ENCODE measurements at places on chromosomes 12 and 14. TPM values are rescaled to one million over a fixed set of nuclear protein-coding genes. Genes with fewer than 3 reads are reported as not detected.

The GLIPR1 gene
- total RNA-seq, result 20.1 TPM

The PLEKHD1 gene
- not detected for total RNA-seq

The RIMKLB gene
- total RNA-seq, result 30.9 TPM

The PLD4 gene
- total RNA-seq, result 2.2 TPM

The LYSET gene
- 33.2 TPM for total RNA-seq

The TRIM9 gene
- total RNA-seq, result 0.72 TPM

The RDH16 gene
- total RNA-seq, result 0.28 TPM

- no peak for DNase-seq
Observed at GRCh38 chr12:108342985-108343384, 3.9 kb upstream of the CMKLR1 start.

DNA sequence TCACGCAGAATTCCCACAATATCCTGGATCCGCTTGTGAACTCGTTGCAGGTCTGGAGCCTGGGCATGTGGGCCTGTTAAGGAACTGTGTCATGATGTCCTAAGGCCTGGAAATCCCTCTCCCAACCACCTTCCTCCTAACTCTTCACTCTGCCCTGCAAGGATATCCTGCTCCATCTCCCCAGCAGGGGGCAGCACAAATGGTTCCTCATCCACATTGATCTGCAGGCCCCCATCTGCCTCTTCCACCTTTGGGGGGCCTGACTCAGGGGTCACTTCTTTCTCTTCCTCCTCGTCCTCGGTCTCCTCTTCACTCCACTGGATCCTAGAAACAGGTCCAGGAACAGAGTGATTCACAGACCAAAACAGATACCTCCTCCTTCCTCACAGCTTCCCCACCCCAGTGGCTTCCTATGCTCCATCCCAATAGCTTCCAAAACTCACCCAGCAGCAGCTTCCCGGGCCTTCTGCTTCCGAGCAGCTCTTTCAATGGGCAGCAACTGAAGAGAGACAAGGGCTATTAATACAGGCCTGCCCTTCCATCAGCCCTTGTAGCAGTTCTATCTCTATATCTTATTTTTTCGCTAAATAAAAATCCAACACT lies 4.5 kb downstream of the NOP2 start:
- DNase-seq, result peak; percentile 83

DNA sequence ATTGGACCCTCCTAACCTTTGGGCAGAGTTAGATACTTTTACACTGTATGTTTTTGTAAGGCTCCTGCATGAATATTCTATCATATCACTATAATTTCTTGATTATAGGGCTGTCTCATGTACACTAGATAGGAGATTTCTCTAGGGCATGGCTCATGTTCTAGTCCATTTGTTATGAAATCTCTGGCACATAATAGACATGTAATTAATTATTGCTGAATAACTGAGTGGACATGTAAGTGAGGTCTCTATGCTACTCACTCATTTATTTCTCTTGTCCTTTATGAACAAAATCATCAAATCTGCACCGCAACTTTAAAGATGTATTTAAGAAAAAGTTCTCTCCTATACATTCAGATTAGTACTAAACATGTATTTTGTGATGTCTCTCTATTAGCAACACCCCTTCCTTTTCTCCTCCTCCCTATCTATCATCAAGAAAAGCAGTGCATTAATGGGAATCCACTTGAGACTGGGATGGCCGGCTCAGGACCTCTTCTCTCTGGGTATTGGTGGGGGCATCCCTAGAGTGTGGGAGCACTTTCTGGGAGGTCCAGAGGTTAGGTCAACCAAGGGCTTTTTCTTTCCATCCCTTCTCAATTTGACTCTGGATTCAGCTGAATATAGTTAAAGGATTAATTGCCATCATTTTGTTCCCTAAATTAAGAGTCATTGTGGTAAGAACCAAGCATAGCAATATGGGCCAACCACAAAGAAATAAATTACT lies 168.0 kb upstream of the HMGA2 start:
- no peak for DNase-seq

GRCh38 chr12:41221491-41221890 lies 33.4 kb downstream of the PDZRN4 start:
- DNase-seq, result no peak

DNA sequence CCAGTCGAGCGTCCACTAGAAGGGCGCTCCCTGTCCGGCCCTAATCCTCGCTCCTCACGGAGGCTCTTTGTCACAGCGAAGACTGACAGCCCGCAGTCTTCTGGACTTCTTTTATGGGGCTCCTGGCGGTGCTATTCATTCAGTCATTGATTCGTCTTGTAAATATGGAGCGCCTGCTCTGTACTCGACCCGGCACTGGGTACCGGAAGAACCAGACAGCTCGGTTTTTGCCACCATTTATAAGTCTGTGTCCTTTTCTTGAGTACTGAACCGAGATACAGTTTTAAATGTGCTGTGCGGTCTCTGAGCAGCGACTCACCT lies 570 bp downstream of the DMAC2L start:
- no peak for DNase-seq

GRCh38 chr12:55629058-55629841 lies 7.4 kb upstream of the OR10P1 start:
- DNase-seq, result no peak

GRCh38 chr12:14340371-14340770 lies 25.1 kb upstream of the ATF7IP start:
- no peak for DNase-seq

DNA sequence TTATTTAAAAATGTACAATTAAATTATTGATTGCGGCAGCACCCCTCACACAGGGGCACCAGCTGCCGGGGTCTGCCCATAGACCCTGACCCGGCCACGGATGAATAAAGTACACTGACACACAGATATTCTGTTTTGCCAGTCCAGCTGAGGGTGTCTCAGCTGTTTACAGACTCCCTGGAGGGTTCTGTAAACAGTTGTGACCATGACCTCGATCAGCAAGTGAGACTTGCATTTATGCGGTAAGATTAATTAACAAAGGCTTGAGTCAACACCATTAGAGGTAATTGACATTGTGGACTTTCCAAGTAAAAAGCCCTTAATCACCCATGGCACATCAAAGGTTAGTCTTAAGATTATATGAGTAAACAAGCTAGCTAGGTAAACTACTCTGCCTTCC lies 94.3 kb downstream of the FUT8 start:
- DNase-seq, result no peak

- DNase-seq, result no peak
Observed at GRCh38 chr12:109693653-109694600, 19.7 kb upstream of the FAM222A start.

GRCh38 chr12:27754795-27755194 lies 25.2 kb upstream of the KLHL42 start:
- no peak for DNase-seq

GRCh38 chr12:105431537-105432100 lies 101.1 kb downstream of the C12orf75 start:
- no peak for DNase-seq

DNA sequence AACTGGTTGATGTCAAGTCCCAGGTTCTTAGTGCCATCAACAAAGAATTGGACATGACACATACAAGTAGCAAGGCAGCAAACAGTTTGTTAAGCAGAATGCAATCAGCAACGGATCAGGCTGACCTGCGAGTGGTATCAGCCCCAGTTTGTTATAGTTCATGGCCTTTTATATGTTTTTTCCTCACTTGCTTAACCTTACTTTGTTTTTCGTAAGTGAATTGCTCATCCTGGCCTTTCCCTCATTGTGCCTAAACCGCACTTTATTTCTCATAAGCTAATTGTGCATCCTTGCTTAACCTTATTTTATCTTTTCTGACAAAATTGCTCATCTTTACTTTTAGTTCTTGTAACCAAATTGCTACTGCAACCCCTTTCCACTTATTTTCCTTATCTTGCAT lies 4.1 kb downstream of the ETFBKMT start:
- DNase-seq, result no peak

- DNase-seq, result no peak
Observed at GRCh38 chr12:41018010-41018409, 170.1 kb upstream of the PDZRN4 start.

DNA sequence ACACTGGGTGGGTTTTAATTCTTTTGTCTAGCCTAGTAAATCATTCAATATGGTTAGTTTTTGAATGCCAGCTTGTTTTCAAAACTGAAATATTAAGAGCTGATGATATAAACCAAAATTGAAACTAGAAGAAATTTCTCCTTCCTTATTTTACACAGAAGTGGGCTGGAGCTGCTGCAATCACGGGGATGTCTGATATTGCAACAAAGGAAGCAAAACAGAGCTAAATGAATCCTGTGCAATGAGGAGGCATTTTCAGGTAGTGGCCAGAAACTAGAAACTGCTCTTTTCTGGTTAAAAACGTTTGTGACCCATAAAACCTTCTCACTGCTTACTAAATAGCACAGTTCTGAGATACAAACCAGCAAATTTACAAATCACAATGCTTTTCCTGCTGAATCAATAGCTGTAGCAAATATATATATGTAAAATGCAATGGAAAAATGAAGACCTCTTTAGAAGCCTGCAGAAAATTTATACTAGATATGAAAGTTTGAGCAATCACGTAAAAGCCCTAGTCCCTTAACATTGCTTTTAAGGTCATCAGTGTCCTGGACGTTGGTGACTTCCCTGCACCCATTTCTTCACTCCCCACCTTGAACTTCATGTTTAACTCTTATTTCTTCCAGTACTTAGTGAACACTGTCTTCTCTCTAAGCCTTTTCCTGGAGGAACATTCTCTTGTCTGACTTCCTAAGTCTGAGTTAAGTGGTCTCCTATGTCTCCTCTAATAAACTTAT lies 15.9 kb upstream of the LRRK2 start:
- DNase-seq, result no peak

DNA sequence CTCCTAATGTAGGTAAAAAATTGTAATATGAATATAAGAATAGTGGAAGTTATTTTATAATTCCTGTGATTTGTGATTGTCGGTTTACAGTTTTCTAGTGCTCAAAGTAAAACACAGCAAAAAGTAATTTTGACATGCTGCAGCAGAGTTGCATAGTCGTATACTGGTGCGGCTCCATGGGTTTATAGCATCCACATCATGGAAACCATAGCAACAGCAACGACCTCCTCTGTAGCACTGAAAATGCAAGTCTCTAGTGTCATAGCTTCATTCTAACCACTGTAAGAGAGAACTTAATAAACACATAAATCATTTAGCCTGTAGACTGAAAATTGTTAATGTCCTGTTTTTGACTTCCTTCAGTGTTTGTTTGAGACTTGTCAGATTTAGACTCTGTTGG lies 574.3 kb downstream of the KCNH5 start:
- DNase-seq, result no peak

DNA sequence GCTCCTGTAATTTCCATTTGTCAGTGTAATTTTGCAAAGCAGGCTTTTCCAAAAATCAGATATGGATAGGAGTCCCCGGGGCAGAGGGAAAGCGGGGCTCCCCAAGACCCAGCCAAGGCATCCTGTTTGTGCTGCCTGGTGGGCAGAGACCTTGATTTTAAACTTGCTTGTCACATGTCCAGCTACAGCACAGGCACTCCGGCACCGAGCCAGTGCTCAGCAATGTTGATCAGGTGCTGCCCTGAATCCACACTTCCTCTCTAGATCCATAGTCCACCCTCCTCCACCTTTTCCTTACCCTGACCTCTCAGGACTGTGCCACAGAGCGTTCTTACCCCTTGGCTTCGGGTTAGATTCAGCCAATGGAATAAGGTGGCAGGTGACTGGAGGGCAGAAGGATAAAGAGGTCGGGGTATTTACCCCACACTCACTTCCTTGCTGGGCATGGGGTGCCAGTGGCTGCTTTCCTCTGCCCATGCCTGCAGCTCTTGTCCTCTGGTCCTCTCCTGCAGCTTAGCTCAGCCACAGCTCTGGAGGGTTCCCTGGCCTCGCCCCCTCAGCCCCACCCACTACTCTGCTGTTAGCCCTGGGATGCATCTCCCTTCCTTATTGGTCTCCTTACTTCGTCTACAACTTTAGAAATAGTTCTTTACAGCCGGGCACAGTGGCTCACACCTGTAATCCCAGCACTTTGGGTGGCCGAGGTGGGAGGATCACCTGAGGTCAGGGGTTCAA lies 80.1 kb downstream of the IRF2BPL start:
- DNase-seq, result peak; percentile 75

DNA sequence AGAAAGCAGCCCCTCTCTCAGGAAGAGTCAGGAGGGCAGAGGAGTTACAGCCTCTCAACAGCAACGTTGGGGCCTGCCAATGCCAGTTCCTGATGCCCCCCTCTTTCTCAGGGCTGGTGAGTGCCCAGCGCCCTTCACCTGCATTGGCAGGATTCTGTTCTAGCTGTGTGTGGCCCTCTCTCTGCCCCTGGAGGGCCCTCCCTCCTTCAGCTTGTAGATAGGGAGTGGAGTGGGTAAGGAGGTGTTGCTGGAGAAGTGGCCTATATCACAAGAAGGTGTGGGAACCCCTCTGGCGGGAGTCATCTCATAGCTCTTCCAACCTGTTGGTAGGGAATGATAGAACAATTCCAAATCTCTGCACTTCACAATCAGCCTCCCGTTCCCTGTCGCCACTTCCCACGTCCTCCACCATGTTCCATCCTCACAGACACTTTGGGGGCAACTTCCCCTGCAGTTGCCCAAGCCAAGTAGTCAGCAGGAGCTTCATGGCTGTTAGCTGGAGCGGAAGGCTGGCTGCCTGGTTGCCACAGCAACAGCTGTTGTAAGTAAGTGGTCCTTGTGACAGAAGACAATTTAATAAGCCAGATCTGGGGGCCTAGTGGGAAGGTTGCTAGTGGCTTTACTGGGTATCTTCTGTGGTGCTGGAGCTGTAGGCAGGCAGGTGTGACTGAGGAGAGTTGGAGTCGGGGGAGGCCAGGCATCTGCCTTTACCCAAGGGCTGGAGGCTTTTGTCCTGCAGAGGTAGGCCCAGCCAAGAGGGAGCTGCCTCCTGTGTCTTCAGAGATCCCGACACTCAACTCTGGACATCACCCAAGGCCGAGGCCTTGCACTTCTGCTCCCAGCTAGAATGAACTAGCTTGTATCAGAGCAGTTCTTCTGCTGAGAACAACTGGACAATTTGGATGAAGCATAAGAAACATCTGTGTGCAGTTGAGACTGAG lies 38.4 kb downstream of the GALNT16 start:
- no peak for DNase-seq

- DNase-seq, result no peak
Observed at GRCh38 chr14:28762303-28762954, 4.2 kb upstream of the FOXG1 start.

DNA sequence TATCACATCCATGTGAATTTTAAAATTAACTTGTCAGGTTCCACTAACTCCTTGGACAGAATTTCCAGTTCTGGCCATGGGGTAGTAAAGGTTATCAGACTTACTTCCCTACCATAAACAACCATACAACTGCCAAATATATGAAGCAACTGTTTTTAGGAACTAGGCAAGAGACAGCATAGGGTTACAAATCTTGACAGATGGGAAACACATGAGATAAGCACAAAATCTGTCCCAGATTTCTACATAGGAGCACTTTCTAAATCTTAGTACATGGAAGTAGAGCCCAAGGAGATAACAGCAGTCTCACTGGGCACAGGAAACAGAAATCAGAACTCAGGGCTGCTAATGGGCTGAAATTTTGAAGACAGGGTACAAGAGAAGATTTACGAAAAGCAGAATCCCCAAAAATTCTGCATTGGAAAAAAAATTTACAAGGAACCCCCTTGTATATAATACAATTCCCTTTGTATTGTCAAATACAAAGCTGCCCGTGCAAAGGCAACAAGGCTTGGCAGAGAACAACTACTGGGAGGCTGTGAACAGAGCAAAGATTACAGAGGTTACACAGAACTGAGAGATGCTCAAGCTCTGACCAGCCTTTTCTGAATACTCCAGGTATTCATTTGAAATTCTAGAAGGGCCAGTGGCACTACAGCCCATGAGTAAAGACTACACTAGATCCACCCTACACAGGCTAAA lies 43.2 kb downstream of the GALNT4 start:
- no peak for DNase-seq

Data from mucosa of descending colon (tissue), 3 donors.